Psoas muscle (tissue), 8 donors: ENCODE measurements at places on chromosomes 1 and 21. TPM values are rescaled to one million over a fixed set of nuclear protein-coding genes. Genes with fewer than 3 reads are reported as not detected.

Gene MIS18A
- 1.2 TPM for polyA plus RNA-seq

Gene CLDN17
- not detected for polyA plus RNA-seq

Gene MNDA
- 0.38 TPM for polyA plus RNA-seq

Gene LCE3E
- not detected for polyA plus RNA-seq

Gene ATG4C
- polyA plus RNA-seq = 8.3 TPM

Gene PLEKHN1
- polyA plus RNA-seq = not detected

Gene S100A9
- polyA plus RNA-seq = 111 TPM

Gene GCSAML
- polyA plus RNA-seq = not detected

Gene LCA5L
- 3.3 TPM for polyA plus RNA-seq
